ENCODE measurements at places on chromosomes 5 and 9. TPM values are rescaled to one million over a fixed set of nuclear protein-coding genes. Genes with fewer than 3 reads are reported as not detected.

- no peak for DNase-seq
These were observed 642 bp downstream of the SV2C start for GRCh38 chr5:76083555-76084495.

DNA sequence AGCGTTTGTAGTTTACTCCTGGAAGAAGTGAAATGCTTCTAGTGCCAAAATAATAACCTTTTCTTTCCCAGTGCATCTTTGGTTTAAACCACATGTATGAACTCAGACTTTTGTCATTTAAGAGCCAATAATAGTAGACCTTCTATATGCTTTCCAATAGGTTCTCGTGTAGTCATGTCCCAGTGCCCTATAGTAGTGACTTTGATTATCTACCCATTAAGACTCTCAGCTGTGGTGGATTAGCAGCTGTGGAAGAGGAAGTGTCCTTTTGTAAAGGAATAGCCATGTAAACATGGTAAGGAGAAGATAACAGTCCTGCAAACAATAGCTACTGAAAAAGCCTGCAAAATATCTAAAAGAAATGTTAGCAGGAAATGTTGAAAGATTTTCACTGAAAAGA, 765.3 kb downstream of the MTRR start:
- no peak for DNase-seq

CSF2 gene
- not detected for total RNA-seq

- no peak for DNase-seq
These were observed 37.0 kb downstream of the CXXC5 start for GRCh38 chr5:139684881-139685749.

C9orf50 gene
- not detected for total RNA-seq

- no peak for DNase-seq
These were observed 29.9 kb downstream of the GLT6D1 start for GRCh38 chr9:135609366-135609955.

DNA sequence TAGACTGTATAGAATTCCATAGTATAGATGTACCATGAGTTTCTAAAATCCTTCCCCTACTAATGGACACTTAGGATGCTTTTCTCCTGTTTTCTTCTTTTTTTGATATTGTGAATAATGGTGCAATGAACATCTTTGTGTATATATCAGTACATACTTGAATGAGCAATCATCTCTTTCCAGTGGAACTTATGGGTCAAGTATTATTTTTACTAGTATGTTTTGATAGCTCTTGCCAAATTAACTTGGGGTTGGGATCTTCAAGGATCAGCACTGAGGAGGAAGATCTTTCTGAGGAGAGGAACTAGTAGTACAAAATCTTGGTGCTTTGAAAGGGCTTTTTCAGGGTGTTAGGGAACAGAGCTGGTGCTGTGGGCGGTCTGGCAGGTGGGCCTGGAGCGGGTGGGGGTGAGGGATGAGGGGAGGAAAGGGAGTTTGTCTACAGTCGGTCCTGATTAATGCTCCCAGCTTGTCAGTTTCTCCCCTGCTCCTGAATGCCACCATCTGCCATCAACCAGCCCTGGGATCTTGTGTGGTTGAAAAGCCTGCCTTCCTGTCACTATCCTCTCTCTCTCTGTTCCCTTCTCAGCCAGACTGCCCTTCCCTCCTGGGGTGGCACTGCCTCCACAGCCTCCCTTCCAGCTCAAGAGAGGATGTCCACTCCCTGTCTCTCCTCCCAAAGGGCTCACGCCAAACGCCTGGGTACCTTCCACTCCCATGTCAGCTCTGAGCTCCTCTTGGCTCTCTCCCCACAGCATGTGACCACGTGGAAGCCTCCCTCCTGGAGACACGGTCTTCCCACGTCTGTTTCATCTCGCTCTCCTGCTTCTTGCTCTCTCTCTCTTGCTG, 185.9 kb downstream of the DAB2IP start:
- peak; percentile 60 for DNase-seq

SPAAR gene
- total RNA-seq: 4.0 TPM

- no peak for DNase-seq
These were observed 42.7 kb downstream of the CYLC2 start for GRCh38 chr9:103037508-103038477.

GABRA6 gene
- not detected for total RNA-seq

GRCh38 chr5:39775797-39776365, 351.1 kb upstream of the DAB2 start:
- no peak for DNase-seq

KCNIP1 gene
- total RNA-seq: 1.00 TPM

- DNase-seq: peak; percentile 85
These were observed 296.7 kb downstream of the ARL15 start for GRCh38 chr5:54013556-54014194.

DNA sequence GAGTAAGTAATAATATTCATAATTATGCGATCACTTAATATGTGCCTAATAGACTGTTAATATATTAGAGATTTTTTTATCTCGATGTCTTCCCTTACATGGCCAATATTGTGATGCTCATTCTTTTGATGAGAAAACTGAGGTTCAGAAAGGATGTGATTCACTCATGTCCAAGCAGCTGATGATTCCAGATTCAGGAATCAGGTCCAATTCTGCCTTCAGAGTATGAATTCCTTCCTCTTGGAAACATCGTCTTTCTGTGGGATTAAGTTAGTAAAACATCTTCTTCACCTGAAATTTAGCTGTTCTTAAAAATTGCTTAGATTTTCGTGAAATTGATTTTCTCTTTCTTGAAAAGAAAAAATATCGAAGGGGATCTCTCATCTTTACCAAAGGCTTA, 242.5 kb upstream of the RFX3 start:
- no peak for DNase-seq

GRCh38 chr9:117682955-117683710, 21.1 kb upstream of the TLR4 start:
- DNase-seq: no peak

CD274 gene
- 3.5 TPM for total RNA-seq

ERBIN gene
- total RNA-seq: 69.5 TPM

- DNase-seq: no peak
These were observed 397.5 kb downstream of the MLLT3 start for GRCh38 chr9:20224756-20225155.

RNF208 gene
- 2.3 TPM for total RNA-seq

DNA sequence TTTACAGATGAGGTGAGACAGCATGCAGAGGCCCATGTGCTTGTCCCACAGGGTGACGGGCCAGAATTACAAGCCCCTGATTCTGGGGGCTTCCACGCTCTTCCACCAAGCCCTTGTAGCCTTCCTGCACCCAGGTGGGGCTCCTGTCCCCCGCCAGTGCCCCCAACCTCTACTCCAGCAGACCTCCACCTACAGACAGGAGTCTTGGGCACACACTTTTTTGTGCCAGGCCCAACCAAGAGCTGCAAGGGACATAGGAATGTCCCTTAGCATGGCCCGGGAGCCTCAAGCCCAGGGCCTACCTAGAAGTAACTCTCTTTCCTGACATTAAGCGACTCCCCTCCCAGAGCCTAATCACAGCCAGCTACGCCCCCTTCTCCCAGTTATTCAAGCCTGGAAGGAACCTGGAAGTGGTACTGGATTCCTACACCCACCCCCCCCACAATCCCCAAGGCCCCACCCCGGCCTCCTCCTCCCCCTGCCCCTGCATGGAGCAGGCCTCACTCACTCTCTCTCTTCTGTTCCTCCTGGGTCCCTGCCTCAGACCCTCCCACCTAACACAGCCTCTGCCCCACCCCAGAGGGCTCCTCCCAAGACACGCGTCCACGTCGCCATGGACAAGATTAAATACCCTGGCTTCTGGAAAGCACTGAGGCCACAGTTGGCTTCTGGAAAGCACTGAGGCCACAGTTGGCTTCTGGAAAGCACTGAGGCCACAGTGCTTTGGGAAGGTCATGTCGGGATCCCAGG, 30.5 kb downstream of the ADAMTS2 start:
- peak; percentile 86 for DNase-seq
